ENCODE measurements at places on chromosomes 6 and 20.

- no peak for DNase-seq
Measured at GRCh38 chr6:70099732-70100131, 203.2 kb downstream of the COL9A1 start.

DNA sequence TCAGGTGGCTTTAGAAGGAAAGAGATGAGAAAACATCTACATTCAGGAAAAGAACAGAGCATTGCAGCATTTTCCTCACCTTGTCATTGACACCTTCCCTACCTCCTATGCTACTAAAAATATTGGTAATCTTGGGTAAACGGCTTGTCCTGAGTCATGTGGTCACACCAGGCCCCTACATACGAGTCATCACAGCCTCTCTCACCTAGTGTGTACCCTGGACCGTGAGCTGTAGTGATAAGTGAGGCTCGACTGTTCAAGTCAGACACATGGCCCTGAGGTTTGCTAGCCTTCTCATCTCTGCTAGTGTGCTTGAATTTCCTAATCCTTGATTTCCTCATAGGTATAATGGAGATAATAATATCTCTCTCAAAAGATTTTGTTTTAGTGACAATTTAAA is 29.6 kb upstream of the TMEM244 start:
- no peak for DNase-seq

DNA sequence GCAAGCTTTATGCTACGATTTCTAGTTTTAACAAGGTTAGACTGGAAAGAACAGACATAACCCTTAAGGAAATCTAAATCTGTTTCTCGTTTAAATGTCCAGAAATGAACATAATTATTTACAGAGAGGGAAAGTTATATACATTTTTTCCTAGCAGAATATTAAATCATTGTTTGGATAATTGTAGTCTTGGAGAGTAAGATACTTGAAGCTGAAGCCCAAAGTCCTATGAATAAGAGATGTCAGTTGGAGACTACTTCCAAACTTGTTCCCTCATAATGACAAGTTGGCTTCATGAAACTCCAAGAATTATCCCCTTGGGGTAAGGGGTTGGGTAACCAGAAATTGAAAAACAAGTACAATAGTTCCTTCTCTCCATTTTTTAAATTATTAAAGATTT is 911.1 kb upstream of the MAN1A1 start:
- DNase-seq = no peak

DNA sequence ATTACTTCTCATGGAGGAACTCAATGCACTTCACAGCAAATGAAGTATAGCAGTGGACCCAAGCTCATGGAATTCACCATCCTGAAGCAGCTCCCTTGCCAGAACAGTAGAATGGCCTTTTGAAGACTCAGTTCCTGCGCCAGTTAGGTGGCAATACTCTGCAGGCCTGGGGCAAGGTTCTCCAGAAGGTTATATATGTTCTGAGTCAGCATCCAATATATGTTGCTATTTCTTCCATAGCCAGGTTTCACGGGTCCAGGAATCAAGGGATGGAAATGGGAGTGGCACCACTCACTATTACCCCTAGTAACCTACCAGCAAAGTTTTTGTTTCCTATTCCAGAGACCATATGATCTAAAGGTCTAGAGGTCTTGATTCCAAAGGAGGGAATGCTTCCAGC is 56.4 kb upstream of the CNKSR3 start:
- DNase-seq = no peak

DNA sequence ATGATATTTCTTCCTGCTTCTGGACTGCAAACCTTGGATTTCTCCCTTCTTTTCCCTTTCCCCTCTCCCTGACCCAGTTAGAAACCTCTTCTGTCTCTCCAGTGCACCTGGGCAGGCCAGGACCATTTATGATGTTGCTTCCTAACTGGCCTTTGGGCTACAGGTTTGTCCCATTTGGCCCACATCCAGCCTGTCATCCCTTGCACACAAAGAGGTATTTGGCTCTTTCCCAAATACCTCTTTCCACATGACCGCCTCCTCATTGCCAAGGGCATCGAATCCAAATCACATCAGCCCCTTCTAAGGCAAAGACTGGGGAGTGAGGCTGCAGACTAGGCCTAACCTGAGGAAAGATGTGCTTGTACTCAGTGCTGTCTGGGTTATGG is 13.6 kb downstream of the FGD2 start:
- no peak for DNase-seq

DNA sequence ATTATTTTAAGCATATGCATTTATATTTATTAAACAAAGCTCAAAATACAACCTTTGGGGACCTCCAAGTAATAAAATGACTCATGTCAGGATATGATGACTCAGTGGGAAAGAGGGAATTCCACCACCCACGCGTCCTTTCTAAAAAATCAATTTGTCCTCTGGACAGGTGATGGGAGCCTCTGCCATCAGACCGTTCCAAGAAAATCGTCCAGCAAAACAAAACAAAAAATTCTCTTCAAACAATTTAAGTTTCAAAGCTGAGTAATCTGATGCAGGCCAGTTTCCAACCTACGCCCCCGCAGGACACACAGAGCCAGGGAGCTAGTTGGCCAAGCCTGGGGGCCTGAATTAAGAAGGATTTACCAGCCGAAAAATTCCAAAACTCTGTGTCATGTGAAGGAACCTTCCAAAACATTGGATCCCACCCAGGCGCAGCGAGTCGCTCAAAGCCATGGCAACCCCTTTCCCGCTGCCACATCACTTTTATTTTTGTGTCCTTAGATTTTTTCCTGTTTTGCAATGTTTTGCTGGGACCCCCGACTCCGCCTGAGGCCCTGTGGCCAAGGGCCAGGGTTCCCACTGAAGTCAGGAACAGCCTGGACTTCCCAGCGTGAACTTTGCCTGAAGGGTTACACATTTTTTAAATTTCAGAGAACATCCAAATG is 95.3 kb downstream of the NFATC2 start:
- no peak for DNase-seq

DNA sequence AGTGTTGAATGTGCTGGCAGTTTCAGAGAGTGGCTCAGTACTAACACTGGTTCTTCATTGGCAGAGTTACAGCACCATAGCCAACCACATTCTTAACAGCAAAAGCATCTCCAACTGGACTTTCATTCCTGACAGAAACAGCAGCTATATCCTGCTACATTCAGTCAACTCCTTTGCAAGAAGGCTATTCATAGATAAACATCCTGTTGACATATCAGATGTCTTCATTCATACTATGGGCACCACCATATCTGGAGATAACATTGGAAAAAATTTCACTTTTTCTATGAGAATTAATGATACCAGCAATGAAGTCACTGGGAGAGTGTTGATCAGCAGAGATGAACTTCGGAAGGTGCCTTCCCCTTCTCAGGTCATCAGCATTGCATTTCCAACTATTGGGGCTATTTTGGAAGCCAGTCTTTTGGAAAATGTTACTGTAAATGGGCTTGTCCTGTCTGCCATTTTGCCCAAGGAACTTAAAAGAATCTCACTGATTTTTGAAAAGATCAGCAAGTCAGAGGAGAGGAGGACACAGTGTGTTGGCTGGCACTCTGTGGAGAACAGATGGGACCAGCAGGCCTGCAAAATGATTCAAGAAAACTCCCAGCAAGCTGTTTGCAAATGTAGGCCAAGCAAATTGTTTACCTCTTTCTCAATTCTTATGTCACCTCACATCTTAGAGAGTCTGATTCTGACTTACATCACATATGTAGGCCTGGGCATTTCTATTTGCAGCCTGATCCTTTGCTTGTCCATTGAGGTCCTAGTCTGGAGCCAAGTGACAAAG is 17.0 kb upstream of the ADGRF4 start:
- no peak for DNase-seq

- no peak for DNase-seq
Measured at GRCh38 chr6:31446481-31446880, 43.1 kb downstream of the MICA start.
